ENCODE measurements at places on chromosomes 4 and X.
A peak's percentile ranks its signal among the peaks of the same experiment; 100 is the strongest.

GRCh38 chrX:97039363-97040029 lies 155.8 kb downstream of the RPA4 start:
- no peak for DNase-seq

GRCh38 chr4:184695178-184695896 lies 38.6 kb downstream of the CENPU start:
- no peak for DNase-seq

DNA sequence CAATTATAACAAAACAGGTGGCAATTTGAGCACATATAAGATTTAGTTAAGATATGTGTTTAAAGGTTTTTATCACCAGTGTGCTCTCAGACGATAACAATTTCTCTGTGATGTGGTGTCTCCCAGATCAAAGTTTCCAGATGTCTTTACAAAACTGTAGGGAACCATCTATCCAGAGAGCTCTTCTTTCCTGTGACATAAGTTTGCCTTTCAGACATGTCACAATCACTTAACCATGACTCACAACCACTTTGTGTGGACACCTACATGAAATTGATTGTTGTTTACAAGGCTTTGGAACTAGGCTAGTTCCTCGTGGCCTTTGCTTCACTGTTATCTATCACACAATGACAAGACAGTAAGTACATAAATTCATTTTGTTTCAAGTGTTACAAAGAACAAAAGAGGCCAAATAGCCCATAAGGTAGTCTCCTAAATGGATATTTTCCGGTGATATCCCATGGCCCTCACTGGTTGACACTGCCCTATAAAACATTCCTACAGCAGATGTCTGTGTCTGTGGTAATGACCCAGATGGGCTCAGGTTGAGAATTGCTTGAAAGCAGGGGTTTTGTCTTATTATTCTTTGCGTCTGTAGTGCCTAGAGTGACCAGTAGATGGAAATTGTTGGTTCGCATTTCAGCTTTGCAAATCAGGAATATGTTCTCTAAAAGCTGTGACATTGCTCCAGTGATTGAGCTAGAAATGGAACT lies 297.8 kb upstream of the FAM241A start:
- no peak for DNase-seq

GRCh38 chrX:147920161-147920666 lies 8.5 kb downstream of the FMR1 start:
- no peak for DNase-seq

DNA sequence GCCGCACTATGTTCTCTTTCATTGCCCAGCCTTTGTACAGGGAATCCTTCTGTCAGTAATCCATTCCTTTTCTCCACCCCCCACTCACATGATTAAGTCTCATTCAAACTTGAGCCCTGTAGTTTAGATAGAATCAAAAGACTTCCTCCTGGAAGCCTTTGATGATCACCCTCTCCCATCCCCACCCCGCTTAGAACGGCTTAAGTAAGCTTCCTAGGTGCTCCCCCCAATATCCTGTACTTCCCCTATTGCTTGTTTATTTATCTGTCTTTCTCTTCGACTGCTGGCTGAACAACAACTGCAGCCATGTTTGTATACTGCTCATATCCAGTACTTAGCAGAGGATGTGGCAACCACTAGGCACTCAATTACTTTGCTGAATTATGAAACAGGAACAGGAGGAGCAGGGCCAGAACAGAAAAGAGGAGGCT lies 38.5 kb upstream of the GPC3 start:
- no peak for DNase-seq

DNA sequence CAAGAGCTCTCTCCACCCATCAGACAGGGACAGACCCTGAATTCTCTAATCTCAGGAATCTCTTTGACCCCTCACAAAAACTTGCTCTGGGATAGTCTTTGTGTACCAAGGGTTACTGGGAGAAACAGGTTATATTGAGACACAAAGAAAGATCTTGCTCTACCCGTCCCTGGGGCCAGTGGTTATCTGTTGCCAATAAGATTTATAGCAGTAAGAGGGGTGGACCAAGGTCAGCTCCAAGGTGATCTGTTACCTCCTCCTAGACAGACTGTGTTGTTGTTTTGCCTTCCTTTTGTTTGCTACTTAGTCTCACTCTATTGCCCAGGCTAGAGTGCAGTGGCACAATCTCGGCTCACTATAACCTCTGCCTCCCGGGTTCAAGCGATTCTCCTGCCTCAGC lies 16.3 kb upstream of the ATP6AP2 start:
- no peak for DNase-seq

DNA sequence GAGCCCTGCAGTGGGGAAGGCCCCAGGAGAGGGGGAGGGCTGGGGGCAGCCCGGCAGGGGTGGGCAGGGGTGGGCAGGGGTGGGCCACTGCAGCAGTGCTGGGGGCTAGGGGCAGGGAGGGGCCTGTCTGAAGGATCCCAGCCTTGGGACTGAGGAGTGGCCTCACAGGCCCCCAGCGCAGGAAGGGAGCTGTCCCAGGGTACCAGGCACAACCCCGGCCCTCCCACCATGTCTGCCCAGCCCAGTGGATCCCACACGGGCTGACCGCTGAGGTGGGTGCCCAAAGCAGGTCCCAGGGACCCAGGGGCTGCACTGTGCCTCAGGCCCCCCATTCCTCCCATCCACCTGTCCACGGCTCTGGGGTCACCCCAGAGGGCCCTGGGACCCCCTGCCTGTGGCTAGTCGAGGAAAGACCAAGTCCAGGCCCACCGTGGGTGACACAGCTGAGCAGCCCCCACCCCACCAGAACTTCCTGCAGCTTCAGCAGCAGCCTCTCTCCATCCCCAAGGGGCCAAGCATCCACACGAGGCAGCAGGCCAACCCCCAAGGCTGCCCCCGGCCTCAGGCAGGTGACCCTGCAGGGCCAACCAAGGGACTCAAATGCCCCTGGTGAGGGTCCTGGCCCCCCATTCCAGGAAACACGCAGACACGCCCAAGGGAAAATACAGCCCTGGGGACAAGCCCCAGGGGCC lies 46.4 kb downstream of the FAM53A start:
- DNase-seq: no peak

- DNase-seq: no peak
These were observed 625 bp downstream of the RTL9 start for GRCh38 chrX:110359273-110359672.

DNA sequence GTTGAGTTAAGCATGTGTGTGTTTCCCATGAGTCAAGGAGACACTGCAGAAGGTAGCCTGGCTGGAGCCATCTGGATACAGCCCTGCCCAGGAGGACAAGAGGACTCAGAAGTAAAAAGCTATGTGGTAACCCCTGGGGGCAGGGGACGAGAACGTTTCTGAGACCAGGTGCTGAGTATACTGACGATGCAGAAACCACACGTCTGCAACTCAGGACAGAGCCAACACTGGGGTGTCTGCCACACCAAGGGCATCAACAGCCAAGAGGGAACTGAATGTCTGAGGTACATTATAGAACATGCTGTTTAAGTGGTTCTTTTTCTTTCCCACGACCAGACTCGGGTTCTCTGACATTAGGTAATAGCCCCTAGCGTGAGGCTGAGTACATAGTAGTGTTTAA lies 94.1 kb upstream of the GPR34 start:
- DNase-seq: no peak

- DNase-seq: no peak
These were observed 1729.3 kb downstream of the C4orf33 start for GRCh38 chr4:130825284-130825683.

DNA sequence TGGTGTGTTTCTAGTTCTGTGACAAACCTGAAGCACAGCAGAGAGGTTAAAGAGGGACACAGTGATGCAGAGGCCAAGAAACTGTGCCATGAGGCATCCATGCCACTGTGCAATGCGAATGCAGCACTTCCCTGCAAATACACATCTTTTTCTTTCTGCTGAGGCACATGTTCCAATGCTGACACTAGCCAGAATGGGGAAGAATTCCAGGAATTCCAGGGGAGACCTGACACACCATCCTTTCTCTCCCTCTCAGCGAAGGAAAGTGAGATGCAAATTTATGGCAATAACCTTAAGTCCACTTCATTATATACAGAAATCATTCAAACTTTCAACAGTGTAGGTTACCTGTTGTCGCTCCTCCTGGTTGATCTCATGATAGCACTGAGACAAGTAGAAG lies 204.8 kb downstream of the LDB2 start:
- DNase-seq: no peak

- peak; percentile 12 for DNase-seq
These were observed 752 bp downstream of the FRAS1 start for GRCh38 chr4:78057600-78058550.

- no peak for DNase-seq
These were observed 120.5 kb downstream of the ENPP6 start for GRCh38 chr4:184097241-184097605.

All from HFF-Myc (cell line).